ENCODE measurements at places on chromosomes 11 and 22. TPM values are rescaled to one million over a fixed set of nuclear protein-coding genes. Genes with fewer than 3 reads are reported as not detected.

OR51E2 gene
- total RNA-seq = not detected

DNA sequence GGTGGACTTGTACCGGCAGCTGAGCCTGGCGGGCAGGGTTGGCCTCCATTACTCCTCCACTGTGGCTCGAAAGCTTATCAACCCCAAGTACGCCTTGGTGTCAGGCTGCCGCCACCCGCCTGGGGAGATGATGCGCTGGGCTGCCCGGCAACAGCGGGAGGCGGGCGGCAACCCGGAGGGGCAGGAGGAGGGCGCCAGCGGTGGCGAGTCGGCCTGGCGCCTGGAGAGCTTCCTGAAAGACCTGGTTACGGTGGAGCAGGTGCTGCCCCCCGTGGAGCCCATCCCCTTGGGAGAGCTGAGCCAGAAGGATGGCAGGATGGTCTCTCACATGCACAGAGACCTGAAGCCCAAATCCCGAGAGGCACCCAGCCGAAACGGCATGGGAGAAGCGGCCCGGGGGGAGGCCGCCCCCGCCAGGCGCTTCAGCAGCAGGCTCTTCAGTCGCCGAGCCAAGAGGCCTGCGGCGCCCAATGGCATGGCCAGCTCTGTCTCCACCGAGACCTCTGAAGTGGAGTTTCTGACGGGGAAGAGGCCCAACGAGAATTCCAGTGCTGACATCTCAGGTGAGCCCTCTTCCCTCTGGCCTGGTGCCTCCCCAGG lies 26.7 kb downstream of the FAM83F start:
- DNase-seq = no peak

GRCh38 chr11:33942954-33943353 lies 51.1 kb upstream of the LMO2 start:
- DNase-seq = peak; percentile 73

- DNase-seq = no peak
Measured at GRCh38 chr22:16783930-16784354, 41.3 kb downstream of the XKR3 start.

- DNase-seq = no peak
Measured at GRCh38 chr11:91641153-91641552, 583.5 kb upstream of the FAT3 start.

Data from suprapubic skin (tissue), 4 donors.